ENCODE measurements at places on chromosomes 6 and 20.

DNA sequence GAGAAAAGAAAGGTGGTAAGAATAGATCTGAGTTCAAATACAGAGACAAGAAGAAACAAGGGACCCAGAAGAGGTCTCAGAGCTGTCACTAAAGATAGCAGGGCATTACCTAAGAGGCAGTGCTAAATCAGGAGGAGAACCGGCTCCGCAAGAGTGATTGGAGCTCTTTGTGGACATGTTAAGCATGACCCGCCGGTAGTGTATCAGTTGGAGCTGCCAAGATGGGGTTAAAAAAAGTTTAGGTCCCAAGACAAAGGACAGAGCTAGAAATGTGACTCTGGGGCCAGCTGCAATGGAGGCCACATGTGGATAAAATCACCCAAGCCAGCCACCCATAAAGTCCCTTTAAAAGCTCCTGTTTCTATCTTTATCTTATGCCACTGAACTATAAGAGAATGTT, 93.4 kb downstream of the MBOAT1 start:
- no peak for DNase-seq

- no peak for DNase-seq
These were observed 530.7 kb downstream of the NKAIN2 start for GRCh38 chr6:124334359-124334758.

GRCh38 chr6:130390890-130391289, 25.1 kb downstream of the TMEM200A start:
- no peak for DNase-seq

- no peak for DNase-seq
These were observed 45.0 kb upstream of the RIPOR2 start for GRCh38 chr6:24980507-24981385.

DNA sequence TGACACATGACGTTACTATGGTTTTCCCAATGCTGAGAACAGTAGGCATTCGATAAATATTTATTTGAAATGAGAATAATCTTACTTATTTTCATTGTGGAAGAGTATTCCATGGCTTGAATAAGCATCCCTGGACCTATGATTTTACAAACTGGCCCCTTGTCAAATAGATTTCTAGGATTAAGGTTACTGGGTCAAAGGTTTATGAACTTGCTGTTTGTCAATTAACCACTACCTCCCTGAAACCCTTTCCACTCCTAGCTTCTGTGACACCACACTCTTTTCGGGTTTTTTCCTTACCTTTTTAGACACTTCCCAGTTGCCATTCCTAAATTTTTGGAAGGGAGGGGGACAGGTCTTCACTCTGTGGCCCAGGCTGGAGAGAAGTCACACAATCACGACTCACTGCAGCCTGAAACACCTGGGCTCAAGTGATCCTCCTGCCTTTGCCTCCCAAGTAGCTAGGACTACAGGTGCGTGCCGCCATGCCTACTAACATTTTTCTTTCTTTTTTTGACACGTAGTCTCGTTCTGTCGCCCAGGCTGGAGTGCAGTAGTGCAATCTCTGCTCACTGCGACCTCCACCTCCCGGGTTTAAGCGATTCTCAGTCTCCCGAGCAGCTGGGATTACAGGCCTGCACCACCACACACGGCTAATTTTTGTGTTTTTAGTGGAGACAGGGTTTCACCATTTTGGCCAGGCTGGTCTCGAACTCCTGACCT, 5.1 kb upstream of the SRSF6 start:
- no peak for DNase-seq

DNA sequence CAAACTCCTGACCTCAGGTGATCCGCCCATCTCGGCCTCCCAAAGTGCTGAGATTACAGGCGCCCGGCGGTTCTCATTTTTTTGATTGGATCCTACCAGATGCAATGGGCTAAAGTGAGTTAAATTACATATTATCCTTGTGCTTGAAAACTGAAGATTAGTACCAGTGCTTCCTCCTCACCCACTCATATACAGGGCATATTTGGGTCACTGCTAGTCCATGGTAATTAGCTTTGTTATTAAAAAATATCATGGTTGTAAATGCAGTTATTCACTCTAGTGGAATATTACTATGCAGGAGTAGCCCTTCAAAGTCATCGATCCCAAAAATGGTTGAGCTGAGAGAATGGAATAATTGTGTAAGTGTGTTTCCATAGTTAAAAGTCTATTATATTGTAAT, 26.5 kb downstream of the ZNF292 start:
- no peak for DNase-seq

GRCh38 chr6:129153257-129153656, 270.3 kb downstream of the LAMA2 start:
- DNase-seq: no peak

GRCh38 chr20:33645072-33645358, 17.1 kb upstream of the C20orf144 start:
- DNase-seq: no peak

DNA sequence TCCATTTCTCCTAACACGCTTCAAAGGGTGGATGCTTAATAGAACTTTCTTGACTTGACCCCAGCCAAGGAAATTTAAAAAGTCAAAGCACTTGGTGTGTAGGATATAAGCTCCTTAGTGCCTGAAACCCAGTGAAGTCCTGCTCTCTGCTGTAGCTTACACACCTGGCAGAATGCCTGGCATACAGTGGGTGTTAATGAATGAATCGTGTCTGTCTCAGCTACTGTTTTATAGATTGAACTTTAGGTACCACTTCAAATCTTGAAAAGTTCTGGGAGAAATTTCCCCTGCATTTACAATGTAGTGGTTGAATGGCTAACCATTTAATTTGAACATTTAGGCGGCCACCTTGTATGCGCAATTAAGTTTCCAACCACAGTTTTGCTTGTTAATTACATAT, 70.5 kb upstream of the ZNF217 start:
- DNase-seq: no peak

Data from stimulated activated CD8-positive, alpha-beta memory T cell treated with anti-CD3 and anti-CD28 coated beads, Interleukin-2, amount 100 ng/mL, for 1 hour (primary cell).